ENCODE measurements at places on chromosomes 13 and 19.

- no peak for DNase-seq
Observed at GRCh38 chr19:57057036-57057686, 62.6 kb upstream of the USP29 start.

GRCh38 chr19:48962029-48962848 lies 2.9 kb upstream of the FTL start:
- DNase-seq: peak; percentile 76

DNA sequence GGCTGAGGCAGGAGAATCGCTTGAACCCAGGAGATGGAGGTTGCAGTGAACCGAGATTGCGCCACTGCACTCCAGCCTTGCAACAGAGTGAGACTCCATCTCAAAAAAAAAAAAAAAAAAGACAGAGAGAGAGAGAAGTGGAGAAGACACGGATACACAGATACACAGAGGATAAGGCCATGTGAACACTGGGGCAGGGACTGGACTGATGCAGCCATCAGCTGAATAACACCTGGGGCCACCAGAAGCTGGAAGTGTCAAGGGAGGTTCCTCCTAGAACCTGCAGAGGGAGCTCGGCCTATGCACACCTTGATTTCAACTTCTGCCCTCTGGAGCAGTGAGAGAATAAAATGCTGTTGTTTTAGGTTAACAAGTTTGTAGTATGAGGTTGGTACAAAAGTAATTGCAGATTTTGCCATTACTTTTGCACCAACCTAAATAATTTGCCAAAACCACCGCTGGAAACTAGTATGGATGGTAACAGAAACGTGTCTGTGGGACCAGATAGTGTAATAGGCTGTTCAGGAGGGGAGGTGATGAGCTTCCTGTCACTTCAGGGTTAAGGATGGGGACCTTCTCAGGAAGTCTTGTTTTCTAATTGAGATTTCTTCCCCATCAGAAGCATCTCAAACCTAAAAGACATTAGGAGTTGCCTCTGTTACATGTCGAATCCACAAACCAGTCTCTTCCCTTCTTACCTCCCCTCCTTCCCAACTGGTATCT lies 36.4 kb upstream of the IGSF23 start:
- DNase-seq: peak; percentile 1

DNA sequence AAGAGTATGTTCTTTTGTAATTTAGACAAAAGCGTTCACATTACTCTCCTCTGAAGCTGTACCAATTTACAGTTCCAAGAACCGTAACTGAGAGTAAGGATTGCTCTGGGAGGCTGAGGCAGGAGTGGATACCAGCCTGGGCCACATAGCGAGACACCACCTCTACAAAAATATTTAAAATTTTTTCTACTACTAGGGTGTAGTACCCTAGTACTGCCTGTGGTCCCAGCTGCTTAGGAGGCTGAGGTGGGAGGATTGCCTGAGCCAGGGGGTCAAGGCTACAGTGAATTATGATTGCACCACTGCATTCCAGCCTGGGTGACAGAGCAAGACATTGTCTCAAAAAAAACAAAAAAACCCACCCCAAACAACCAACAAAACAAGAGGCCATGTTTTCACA lies 12.1 kb upstream of the CYP2A6 start:
- DNase-seq: no peak

- DNase-seq: no peak
Observed at GRCh38 chr13:95020298-95020987, 280.8 kb downstream of the ABCC4 start.

GRCh38 chr19:12752056-12752781 lies 628 bp downstream of the BEST2 start:
- no peak for DNase-seq

- DNase-seq: no peak
Observed at GRCh38 chr13:71213252-71213821, 653.7 kb downstream of the DACH1 start.
